Stimulated activated naive B cell treated with anti-CD40 and anti-IgM and Interleukin-4, amounts not matched to agents 10 μg/mL and 1 μg/mL and 100 μg/mL, for 72 hours (primary cell): ENCODE measurements at places on chromosomes 16 and 17.

DNA sequence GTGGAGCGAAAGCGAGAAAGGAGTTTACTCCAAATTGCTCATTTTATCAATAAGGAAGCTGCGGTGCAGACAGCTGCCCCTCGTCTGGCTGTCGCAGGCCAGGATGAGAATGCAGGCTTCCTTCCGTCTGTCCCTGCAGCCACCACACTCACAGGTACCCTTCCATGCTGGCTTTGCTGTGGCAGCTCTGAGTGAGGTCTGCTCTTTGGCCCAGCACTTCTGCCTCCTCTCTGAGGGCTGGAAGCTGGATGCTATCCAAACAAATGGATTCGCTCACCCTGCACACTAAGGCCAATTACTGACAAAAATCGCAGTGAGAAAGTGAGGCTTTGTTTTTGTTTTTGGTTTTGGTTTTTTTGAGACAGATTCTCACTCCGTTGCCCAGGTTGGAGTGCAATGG lies 7.0 kb downstream of the ARMC7 start:
- no peak for DNase-seq

DNA sequence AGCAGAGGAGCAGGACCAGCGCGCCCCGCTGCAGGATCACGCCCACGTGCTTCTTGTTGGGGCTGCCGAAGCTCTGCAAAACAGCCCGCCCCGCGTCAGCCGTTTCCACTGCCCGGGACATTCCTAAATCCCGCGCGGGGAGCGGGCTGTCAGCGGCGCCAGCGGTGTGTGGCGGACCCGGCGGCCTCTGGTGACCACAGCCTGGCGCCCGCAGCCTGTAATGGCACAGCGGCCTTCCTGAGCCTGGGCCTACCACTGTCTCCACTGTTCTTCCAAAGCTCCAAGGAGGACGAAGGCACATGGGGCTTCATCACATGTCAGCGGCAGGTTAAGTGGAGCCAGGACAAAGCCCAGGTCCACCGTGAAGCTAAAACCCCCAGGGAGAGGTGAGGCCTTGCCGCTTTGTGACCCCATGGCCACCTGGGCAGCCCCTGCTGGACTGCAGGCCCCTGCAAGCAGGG lies 2.5 kb downstream of the SLC47A2 start:
- no peak for DNase-seq

- peak; percentile 63 for DNase-seq
Measured at GRCh38 chr17:60102632-60103096, 23.9 kb upstream of the HEATR6 start.

DNA sequence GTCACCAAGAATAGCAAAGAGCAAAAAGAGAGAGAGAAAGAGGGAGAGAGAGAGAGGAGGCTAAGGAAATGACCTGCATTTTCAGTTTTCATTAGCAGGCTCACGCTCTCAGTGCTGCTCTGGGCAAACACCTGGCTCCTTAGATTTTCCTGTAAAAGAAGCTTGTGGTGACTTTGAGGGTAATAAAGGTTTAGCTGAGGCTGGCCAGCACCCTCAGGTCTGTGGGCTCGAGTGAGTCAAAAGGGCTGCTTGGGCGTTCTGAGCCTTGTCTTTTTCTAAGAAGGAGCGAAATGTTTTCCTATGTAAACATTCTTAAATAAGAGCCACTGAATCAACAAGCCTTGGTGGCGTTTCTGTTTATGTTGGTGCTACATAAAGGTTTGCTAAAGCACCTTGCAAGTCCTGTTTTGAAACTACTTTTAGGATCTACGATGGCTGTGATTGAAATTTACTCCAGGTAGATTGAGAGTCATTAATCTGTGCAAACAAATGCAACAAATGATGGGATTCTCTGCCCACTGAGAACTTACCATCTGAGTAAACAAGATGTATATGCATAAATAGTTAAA lies 38.8 kb downstream of the SHISA6 start:
- DNase-seq = no peak

DNA sequence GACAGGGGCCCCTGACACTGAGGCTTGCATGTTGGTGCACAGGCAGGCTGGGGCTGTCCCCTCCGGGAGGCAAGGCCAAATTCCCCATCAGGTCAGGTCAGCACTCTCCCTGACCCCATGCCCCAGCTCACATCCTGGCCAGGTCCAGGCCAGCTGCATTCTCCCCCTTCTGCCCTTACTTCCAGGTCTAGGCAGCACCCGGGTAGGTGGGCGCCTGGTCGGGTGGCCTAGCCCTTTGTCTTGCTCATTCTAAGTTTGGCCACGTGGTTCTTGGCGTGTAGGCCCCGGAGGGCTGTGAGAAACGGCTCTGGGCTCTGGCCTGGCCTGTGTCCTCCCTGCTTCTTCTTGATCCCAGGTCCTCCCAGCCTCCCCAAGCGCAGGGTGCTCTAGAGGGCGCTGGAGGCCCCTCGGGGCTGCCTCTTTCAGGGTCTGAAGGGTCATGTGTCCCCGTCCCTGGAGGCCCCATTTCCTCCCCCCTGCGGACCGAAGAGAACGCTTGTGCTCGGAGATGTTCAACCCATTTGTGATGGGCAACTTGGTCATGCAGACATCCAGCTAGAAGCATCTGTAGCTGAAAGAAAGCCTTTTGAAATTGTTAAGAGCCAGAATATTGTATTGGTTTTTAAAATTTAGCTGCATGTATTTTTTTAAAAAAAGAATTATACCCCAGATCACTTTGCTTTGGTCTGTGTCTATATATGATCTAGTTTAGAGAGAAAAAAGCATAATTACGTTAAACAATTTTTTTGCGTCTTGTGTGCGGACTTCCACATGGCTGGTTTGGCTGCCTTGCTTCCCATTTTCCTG lies 6.7 kb downstream of the BAHCC1 start:
- no peak for DNase-seq

DNA sequence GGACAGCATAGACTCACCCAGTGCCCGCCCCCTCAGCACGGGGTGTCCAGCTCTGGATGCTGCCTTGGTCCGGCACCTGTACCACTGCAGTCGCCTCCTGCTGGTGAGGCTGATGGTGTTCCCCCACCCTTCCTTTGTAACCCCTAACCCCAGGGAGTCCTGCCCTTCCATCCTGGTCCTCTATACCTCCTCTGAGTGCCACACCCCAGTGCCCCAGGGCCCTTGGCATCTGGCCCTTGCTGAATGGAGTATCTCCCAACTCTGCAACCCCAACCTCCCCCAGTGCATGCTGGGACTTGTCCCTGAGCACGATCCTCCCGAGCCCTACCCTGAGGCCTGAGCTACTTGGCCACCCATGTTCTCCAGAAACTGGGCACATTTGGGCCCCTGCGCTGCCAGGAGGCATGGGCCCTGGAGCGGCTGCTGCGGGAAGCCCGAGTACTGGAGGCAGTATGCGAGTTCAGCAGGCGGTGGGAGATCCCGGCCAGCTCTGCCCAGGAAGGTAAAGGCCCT lies 15.8 kb downstream of the RIPOR1 start:
- DNase-seq = no peak

- peak; percentile 83 for DNase-seq
Measured at GRCh38 chr16:57041182-57042156, 50.9 kb upstream of the CPNE2 start.

DNA sequence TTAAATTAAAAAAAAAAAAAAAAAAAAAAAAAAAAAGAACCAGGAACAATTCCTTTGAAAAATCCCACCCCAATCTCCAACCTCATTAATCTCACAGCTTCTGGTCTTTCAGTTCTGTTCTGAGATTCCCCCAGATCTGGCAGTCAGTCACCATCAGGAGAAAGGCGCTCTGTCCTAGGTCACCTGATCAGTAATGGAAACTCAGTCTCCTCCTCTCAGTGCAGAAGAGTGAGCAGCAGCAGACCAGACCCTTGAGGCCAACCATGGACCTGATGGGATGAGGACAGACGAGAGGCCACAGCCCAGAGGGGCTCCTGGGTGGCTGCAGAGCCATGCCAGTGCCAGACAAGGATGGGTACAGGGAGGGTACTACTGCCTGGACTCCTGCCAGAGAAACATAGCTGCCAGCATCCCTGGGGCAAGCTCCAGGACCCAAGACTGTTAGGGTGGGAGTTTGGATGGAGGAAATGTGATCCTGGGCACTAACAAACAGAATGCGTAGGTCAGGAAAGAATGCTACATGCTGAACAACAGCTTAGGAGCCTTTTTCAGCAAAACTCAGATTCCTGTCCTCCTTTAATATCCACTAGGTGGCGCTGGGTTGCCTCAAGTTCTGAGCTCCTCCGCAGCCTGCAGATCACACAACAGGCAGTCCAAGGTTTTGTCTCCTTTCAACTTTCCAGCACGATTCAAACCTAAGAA lies 28.7 kb downstream of the MPG start:
- DNase-seq = peak; percentile 36

DNA sequence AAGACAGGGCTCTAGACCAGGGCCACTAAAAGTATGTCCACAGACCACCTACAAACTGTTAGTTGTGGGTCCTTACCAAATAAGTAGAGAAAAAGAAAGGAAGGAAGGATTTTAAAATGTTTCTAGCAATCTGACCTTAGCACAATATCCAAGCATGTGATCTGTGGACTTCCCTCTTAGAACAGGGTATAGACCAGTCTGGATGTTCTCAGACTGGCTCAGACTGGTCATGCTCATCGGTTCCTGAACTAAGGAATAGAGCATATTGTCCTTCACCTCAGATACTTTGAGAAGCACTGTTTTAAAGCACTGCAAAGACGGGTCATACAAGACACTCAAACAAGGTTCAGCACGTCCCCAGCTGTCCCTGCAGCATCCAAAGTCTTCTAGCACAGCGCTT lies 25.8 kb downstream of the CUEDC1 start:
- DNase-seq = no peak

- no peak for DNase-seq
Measured at GRCh38 chr16:69941251-69942098, 9.7 kb upstream of the CLEC18A start.

GRCh38 chr17:13131225-13131624 lies 113.4 kb upstream of the ELAC2 start:
- no peak for DNase-seq

DNA sequence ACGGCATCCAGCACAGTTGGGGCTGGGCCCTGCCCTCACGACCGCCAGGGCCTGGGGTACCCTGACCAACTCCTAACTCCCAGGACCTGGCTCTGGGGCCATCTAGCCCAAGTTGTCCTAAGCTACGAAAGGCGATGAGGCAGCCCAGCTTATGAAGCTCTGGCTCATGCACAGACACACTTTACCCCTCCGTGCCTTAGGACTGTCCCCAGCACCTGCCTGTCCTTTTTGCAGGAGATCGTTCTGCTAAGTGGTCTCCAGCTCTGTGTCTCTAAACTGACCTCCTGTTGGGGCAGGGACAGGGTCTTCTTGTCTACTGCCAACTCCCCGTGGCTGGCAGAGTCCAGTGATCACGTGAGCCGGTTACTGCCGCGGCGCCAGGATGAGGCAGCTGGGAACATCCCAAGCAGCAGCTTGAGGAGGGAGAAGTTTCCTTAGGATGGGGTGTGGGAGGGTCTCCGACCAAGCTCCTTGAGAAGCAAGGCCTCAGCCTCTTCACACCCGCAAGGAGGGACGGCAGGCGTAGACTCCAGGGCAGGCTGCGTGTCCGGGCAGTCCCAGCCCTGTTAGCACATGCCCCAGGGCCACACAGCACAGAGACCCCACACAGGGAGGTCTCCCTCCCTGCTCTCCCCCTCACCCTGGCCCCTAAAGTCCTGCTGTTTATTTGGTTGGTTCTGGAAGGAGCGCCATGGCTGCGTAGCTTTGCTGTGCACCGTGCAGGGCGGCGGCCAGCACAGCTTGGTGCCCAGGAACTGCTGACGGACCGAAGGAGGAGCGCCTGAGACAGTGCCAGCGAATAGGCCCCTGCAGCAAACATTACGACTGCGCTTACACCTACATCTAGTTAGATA lies 16.4 kb upstream of the METRNL start:
- DNase-seq = no peak

DNA sequence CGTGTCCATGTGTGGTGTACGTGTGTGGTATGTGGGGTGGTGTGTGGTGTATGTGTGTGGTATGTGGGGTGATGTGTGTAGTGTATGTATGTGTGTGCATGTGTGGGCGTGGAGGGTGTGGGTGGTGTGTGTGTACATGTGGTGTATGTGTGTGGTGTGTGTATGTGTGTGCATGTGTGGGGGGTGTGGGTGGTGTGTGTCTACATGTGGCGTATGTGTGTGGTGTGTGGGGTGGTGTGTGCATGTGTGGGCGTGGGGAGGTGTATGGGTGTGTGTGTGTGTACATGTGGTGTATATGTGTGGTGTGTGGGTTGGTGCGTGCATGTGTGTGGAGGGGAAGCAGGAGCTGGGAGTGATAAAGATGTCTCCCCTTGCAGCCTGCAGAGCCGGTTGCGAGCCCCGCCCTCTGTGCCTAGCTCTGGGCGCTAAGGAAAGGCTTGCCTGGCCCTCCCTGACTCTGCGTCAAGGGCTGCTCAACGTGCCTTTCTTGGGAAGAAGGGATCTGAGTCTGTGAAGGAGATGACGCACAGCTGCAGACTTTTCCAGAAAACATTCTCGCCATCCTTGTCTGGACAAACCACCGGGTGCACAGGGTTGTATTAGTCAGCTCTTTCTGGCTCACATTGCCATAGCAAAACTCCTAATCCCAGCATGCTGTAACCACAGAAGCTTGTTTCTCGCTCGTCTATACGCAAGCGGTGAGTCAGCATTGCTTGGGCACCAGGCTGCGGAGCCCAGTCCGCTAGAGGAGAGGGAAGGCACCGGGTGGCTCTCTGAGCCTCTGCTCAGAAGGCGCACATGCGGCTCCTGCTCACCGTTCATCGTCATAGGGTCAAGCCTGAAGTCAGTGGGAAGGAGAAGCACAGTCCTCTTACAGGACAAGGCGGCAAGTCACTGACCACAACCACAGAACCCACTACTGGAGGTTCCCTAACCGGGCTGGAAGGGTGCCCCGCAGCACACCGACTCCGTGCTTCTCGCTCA lies 2.0 kb upstream of the CD300H start:
- peak; percentile 9 for DNase-seq

DNA sequence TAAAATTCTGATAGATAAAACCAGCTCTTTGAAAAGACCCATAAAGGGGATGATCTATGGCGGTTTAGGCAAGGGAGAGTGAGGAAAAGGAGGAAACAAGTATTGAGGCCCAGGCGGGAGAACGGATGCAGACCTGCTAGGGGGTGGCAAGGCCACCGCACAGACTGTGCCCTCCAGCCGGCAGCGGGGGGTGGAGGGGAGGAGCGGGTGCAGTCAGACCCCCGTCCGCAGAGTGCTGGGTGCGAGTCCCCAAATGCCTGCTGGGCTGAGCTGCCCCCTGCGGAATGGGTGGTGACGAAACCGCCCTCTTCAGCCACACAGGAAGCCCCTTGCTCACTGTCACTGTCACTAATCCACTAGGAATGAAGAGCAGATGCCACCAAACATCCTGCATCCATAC lies 46.0 kb downstream of the LMF1 start:
- no peak for DNase-seq

GRCh38 chr17:45763182-45763581 lies 20.9 kb upstream of the CRHR1 start:
- no peak for DNase-seq

DNA sequence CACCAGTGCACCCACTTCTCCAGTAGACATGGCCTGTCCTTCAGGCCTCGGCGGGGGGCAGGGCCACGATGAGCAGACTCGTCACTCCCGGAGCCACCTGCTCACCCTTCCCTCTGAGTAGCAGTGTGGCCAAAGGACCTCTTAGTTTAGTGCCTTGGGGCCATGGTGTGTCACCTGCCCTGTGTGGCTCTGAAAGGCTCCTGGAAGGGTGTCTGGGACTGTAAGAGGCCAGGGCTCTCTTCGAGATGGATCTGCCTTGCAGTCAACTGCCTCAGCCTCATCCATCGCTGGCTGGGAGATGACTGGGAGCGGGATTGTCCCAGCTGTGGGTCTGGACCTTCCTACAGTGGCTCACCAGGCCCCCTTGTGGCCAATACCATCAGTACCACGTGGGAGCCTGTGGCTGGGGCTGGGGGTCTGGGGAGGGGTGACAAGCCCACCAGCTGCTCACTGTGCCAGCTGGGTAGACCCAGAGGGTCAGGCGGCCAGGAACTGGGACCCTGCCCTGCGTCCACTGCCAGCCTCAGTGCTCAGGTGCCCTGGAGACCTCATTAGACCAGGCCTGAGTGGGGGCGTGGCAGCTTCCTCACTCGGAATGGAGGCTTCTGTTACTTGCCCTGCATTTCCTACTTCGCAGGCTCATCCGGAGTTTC lies 133.4 kb downstream of the OR1D5 start:
- no peak for DNase-seq
